Pancreas (tissue), 10 donors: ENCODE measurements at places on chromosomes 12 and 14. TPM values are rescaled to one million over a fixed set of nuclear protein-coding genes. Genes with fewer than 3 reads are reported as not detected.

The C12orf75 gene
- 104 TPM for polyA plus RNA-seq

- DNase-seq: no peak
Observed at GRCh38 chr12:109773384-109774011, 59.7 kb downstream of the TRPV4 start.

GRCh38 chr14:81187832-81188522 lies 32.8 kb downstream of the GTF2A1 start:
- DNase-seq: no peak

GRCh38 chr14:35368139-35368460 lies 36.4 kb downstream of the NFKBIA start:
- no peak for DNase-seq

- DNase-seq: no peak
Observed at GRCh38 chr12:89390802-89391673, 38.7 kb upstream of the DUSP6 start.

- DNase-seq: no peak
Observed at GRCh38 chr12:50351120-50352043, 45.0 kb downstream of the FAM186A start.

DNA sequence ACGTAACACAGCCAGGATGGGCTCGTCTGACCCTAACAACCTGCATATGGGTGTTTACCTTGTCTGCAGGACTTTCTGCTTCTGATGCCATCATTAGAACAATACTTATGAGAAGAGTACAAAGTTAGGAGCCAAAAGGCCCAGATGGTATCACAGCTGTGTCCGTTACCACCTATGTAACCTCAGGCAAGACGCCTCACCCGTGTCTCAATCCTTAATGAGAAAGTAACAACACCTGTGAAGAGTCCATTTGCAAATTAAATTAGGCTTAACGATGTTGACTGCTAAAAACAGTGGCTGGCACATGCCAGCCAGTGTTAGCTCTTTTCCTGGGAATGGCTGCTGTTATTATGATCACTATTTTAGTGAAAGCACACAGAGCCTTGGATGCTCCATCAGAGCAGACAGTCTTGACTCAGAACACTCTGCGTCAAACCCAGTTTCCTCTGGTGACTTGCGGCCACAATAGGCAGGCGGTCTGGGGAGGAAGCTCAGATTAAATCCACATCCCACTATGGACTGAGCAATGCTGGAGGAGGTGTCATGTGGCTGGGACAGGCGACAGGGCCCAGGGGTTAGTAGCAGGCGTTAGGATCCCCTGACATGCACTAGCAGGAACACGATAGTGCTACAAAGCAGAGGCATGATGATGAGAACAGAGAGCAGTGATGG lies 125.3 kb downstream of the SLC15A4 start:
- no peak for DNase-seq

The PMEL gene
- polyA plus RNA-seq: 2.6 TPM
